ENCODE measurements at places on chromosomes 12 and 14.

GRCh38 chr12:63276537-63277365 is 125.8 kb upstream of the AVPR1A start:
- DNase-seq: no peak

DNA sequence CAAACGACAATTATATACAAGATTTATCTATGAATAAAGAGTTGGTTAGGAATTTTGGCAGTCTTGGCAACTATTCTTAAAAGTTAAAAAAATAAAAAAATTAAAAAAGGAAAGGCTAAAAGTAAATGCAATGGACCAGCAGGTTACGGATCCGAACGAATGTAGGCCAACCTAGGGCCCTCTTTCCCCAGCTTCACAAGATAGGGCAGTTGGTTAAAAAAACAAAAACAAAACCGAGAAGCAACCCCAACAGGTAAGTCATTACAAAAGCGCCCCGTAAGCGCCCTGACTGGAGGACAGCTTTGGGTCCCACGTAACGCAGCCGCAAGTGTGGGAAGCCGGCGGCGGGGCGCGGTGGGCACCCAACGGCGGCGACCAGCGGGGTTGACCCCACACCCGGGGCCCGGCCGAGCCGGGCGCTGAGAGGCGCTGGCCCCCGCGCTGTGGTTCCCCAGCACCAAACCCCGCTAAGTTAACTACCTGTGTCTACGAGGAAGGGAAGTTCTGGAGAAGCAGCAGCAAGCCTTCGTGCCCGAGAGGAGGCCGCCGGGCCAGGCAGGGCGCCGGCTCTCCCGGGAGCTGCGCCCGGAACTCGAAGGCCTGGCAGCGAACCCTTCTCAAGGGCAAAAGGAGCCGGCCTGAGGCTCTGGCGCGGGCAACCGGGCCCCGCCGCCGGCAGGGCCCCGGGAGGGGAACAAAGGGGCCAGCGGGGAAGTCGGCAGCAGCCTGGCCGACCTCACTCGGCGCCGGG is 882 bp downstream of the HECTD1 start:
- DNase-seq: peak; percentile 28

DNA sequence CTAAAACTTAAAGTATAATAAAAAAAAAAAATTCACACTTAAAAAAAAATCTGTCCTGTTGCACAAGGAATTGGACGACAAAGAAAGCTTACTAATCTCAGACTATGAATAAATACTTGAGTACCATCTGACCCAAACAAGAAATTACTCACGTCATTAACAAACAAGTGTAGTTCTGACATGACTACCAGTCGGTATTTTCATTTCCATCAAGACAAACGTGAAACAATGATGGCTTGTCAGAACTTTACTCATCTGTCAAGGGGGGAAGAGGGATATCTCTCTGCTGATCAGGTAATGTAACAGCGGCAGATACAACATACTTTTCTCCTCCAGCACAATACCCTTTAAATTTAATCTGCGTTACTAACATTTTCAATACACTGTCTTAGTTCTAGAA is 78.3 kb downstream of the CDK17 start:
- no peak for DNase-seq

GRCh38 chr14:65413739-65414045 is 1.2 kb downstream of the FUT8 start:
- no peak for DNase-seq

GRCh38 chr14:103568952-103569351 is 6.2 kb downstream of the COA8 start:
- no peak for DNase-seq

GRCh38 chr12:30930238-30930637 is 3.7 kb downstream of the TSPAN11 start:
- DNase-seq: no peak

DNA sequence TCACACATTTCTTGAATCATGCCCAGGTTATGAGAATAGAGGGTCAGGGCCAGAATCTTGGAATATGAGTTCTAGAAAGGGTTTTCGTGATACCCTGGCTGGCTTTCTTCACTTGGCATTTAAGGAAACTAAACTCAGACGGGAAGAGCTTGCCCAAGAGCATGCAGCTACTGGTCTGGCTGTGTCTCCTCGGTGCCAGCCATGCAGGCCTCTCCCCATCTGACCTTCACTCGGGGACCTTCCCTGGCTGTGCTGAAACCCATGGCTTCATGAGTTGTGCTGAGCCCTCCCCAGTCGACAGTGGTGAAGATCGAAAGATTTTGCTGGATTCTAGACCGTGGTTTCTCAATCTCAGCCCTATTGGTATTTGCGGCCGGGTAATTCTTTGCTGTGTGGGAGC is 38.0 kb downstream of the FOXN3 start:
- DNase-seq: no peak

GRCh38 chr12:6090803-6091202 is 33.7 kb downstream of the VWF start:
- no peak for DNase-seq

- no peak for DNase-seq
Measured at GRCh38 chr14:65784574-65784973, 372.0 kb downstream of the FUT8 start.

DNA sequence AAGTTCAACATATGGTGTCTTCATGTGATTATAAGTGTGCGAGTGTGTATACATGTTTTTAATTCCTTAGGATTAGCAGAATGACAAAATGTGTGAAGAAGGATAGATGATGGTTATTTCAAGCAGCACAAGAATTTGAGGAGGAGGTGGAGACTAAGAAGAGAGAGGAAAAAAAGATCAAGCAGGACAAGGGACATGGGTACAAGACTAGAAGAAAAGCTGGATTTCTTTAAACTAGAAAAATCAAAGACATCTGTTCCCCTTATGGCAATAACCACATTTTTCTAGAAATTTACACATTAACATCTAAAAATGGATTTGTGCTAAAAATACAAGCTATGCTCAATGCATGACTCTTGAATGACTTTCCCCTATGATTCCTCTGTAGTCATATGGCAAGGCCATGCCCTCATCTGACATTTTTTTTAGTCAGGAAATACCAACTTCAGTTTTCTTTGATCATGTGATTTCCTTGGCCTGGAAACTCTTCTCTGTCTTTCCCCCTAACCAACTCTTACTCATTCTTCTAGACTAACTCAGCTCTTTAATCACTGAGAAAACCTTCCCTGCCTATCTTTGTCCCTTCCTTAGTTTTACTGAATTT is 435.8 kb downstream of the NRXN3 start:
- no peak for DNase-seq

DNA sequence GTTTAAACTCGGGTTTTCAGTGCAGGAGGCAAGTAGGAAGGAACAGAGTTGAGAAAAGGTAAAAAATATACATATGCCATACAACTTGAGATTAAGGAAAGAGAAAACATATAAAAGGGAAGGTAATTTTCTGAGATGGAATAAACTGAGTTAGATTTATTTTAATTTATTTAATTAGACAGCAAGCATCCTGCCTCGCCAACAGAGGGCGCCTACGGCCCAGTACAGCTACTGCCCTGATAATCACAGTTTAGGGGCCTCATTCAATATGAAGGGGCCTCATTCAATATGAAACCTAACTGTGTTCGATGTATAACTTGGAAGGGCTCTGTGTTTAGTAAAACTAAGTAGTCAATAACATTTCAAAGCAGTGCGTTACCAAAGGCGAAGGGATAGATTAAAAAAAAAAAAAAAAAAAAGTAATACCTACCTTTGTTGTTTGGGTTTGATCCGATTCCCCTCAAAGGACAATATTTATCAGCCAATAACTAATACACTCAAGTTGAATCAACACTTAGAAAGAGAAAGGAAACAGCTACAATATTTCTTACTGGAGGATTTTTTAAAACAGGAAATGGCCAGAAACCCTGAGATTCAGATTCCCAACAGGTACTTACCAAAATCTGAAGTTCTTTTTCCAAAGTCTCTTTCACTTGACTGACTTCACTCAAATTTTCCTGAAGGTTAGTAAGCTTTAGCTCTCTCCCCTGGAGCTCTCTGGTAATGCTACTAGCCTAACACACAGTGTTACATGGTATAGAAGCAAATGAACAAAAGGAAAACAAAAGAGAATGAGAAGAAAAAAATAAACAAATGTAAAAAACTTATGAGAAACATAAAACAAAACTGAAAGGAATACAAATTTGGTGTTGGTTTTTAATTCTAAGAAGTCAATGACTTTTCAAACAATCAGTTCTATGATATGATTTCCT is 70.0 kb upstream of the VPS33A start:
- DNase-seq: no peak

DNA sequence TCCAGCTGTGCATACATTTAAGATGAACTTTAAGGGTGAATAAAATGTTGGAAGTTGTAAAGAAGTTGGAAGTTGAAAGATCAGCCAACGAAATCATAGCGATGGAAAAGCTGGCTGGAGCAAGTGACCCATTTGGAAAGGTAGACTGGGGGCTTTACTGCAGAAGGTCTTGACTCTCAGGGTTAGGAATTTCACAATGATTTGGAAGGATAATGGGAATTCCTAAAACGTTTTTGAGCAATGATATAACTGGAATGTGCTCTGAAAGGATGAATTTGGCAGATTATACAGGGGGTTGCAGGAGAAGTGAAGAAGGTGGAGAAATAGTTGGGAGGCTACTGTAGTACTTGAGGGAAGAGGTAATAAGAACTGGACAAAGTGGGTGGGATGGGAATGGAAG is 27.4 kb downstream of the EMP1 start:
- no peak for DNase-seq

DNA sequence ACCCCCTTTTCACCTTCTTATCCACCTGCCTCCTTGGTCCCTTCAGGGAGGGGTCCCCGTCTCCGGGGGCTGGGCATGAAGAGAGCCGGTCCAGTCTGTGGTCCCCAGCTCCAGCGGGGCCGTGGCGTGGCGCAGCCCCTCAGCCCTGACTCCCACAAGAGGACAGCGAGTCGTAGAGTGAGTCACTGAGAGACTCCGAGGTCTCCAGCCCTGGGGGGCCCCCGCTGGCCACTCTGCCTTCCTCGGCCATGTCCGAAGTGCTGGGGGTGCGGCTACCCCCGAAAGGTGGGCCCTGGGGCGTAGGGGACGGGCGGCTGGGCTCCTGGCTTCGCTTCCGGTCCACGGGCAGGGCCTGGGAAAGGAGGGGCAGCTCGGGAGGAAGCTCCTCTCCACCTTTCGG is 36.5 kb downstream of the NCKAP5L start:
- no peak for DNase-seq

GRCh38 chr12:31118347-31119191 is 44.9 kb downstream of the DDX11 start:
- no peak for DNase-seq

GRCh38 chr12:128542844-128543243 is 275.9 kb downstream of the TMEM132C start:
- DNase-seq: no peak

- DNase-seq: no peak
Measured at GRCh38 chr12:53011889-53012288, 5.6 kb downstream of the EIF4B start.

GRCh38 chr14:72824051-72824450 is 69.8 kb downstream of the DPF3 start:
- DNase-seq: no peak

DNA sequence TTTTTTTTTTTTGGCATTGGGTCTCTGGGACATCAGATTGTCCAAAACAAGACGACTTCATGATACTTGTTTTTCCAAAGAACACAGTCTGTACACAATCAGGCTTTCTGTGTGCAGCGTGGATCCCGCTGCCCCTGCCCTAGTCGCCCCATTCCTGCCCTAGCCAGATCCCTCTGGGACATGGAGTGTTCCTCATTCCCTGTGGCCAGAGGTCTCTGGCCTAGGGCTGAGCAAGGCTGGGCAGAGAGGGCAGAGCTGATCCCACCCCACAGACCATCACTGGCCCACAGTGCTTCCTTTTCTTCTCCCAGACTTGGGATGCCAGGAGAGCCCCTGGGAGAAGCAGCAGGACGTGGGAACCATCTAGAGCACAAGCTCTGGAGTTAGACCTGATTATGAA is 20.9 kb upstream of the EIF2B2 start:
- DNase-seq: no peak

- DNase-seq: no peak
Measured at GRCh38 chr12:10015450-10015849, 5.0 kb downstream of the CLEC12B start.

- DNase-seq: no peak
Measured at GRCh38 chr12:69792533-69792932, 32.5 kb upstream of the MYRFL start.

GRCh38 chr12:112468046-112468445 is 49.3 kb downstream of the PTPN11 start:
- no peak for DNase-seq

DNA sequence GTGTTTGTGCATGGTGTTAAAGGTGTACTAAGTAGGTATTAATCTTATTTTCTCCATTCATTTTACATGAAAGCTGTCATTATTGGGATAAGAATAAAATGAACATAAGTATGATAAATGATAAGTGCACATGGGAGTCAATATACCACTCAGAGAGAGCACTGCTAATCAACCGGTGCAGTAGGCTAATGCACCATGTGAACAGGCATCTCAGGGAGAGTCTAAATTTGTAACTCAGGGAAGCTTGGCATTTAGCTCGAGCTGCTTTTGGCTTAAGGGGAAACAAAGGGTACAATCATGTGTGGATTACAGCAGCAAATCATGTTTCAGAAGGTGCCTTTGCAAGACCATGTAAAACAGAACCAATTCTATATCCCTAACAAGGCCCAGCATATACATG is 127.4 kb downstream of the MGST1 start:
- no peak for DNase-seq
